Hematopoietic multipotent progenitor cell (in vitro differentiated cells): ENCODE measurements at places on chromosomes 4 and X. TPM values are rescaled to one million over a fixed set of nuclear protein-coding genes. Genes with fewer than 3 reads are reported as not detected.

- DNase-seq, result no peak
Observed at GRCh38 chr4:87012265-87012953, 77.6 kb downstream of the AFF1 start.

DNA sequence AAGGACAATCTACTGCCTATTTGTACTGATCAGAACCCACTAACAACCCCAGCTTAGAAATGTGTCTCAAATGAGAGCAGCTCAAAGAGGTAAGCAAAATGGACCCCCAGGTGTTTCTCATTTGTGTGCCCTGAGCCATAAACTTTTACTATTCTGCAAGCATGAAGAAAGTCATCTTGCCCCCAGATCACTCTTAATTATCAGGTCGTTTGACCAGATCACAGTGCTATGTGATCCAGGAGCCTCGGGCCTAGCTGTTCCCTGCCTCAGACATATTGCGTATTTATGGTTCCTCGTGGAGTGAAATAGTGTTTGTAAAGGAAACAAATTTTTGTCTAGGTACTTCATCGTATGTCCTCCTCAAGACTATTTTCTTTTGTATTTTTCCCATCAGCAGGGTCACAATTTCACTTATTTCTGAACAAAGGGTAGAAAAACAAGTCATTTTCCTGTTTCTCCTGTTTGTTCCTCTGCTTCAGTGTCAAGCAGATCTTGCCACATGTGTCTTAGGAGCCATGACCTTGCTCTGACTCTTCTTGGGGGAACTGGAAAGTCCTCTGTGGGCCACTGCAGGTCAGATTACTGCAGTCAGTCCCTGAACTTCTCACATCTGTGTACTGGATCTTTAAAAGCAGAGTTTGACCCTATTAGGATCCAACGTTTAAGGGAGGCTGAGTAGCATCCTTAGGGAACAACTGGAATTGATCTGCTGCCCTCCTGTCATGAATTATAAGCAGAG is 194.9 kb downstream of the PALLD start:
- DNase-seq, result no peak

GRCh38 chrX:126376465-126376864 is 176.1 kb downstream of the DCAF12L1 start:
- DNase-seq, result no peak

- DNase-seq, result no peak
Observed at GRCh38 chr4:41044165-41044564, 170.2 kb downstream of the APBB2 start.

GRCh38 chr4:53646795-53647194 is 55.5 kb upstream of the LNX1 start:
- no peak for DNase-seq

The CYTL1 gene
- total RNA-seq, result 98.3 TPM
